ENCODE measurements at places on chromosomes 12 and 14. TPM values are rescaled to one million over a fixed set of nuclear protein-coding genes. Genes with fewer than 3 reads are reported as not detected.

- DNase-seq = no peak
Measured at GRCh38 chr14:74261288-74261687, 22.0 kb downstream of the VSX2 start.

The VDR gene
- 0.59 TPM for total RNA-seq

DNA sequence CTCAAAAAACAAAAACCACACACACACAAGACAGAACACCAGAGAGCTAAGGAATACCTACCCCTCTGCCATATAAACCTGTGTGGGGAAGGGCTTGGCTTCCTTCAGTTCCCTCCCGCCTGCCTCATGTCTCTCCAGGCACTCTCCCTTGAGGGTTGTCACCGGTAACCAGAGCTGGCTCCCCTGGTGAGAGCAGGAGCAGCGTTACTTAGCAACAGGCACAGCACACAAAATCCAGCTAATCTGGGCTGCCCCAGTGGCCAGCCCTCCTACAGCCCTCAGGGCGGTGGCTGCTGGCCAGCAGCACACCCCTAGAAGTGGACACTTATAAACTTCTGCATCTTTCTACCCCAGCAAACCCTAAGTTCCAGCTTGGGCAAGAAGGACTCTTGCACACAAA is 21.6 kb upstream of the NR4A1 start:
- DNase-seq = no peak

The TCL1A gene
- total RNA-seq = not detected

GRCh38 chr14:24074625-24075484 is 3.5 kb downstream of the CPNE6 start:
- no peak for DNase-seq

The RAB2B gene
- total RNA-seq = 46.9 TPM

GRCh38 chr12:43206396-43206795 is 345.6 kb downstream of the ADAMTS20 start:
- no peak for DNase-seq

DNA sequence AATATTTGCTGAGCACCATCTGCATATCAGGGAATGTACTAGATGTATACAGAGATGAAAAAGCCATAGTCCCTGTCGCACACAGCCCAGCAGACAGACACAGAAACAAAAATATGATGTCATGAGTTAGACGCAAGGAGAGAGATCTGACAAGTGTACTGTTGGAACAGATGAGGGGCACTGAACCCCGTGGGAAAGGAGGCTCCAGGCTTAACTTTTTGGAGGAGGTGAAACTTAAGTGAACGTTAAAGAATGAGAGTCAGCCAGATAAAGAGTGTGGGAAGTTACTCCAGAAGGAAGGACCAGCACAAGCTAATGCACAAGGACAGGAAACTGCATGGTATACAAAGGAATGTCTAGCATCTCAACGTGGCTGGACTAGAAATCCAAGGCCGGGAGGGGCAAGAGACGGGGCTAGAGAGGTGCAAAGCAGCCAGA is 2.5 kb upstream of the ACTN1 start:
- DNase-seq = no peak

The BICDL1 gene
- total RNA-seq = 61.6 TPM

DNA sequence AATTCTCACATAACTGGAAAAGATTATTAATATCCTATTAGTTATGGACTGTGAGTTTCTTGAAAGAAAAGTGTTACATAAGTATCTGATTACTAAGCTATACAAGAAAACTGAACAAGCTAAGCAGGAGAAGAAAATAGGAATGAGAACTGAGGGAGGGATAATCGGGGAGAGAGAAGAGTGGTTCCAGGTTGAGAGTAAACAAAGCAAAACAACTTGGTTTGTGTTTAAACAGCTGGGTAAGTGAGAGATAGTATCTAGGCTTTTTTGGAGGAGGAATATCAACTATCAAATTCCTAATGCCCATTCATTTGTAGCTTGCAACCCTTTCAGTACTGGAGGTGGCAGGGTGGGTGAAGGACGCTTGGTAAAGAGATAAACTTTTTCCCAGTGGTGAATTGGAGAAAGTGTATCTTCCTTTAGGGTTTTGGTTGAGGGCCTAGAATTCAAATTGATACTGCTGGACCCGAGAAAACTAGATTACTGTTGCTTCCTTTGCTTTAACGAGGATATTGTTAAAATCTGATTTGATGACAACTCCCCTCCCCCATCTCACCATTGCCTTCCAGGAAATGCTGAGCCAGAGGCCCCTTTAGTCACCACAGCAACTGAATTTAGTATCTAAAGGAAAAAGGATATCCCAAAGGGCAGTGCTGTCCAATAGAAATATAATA is 2.0 kb upstream of the SLC2A3 start:
- DNase-seq = no peak

The CLEC2B gene
- 5.7 TPM for total RNA-seq

GRCh38 chr12:112325157-112325556 is 57.1 kb downstream of the HECTD4 start:
- no peak for DNase-seq

GRCh38 chr12:116808113-116809105 is 70.3 kb downstream of the RNFT2 start:
- no peak for DNase-seq

The APOF gene
- not detected for total RNA-seq

The CLEC4D gene
- 0.97 TPM for total RNA-seq

The MYO1H gene
- not detected for total RNA-seq

DNA sequence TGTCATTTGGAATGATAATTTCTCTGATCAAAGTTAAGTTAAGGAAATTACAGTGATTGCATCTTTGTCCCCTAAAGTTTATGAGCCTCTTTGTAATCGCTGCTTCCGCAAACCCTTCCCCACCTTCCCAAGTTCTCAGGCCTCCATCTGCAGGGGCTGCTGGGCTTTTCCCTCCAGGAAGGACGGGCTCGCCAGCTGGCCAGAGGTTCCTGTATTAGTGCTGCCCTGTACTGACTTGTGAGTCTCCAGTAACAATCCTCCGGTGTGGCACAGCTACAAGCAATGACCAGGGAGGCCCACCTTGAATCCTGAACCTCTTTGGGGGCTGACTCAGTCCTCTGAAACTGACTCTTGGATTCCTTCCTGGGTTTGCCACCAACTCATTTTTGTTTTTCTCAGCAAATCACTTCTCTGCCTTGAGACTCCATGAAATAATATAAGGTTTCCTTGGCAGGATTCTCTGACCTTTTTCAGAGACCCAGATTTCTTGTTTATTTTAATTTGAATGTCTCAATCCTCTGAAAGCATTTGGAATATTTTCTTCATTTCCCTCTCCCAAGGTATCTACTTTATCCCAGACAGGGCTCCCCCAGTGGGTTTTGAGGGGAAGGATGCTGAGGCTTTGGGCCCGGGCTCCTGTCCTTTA is 398.6 kb downstream of the ZFP36L1 start:
- DNase-seq = no peak

The KRT6C gene
- not detected for total RNA-seq
